ENCODE measurements at places on chromosomes 3 and 15. TPM values are rescaled to one million over a fixed set of nuclear protein-coding genes. Genes with fewer than 3 reads are reported as not detected.

Gene PATL2
- 1.2 TPM for polyA plus RNA-seq

Gene PLCL2
- 12.5 TPM for polyA plus RNA-seq

Gene AP3B2
- polyA plus RNA-seq, result 1.3 TPM

Gene SYNPR
- polyA plus RNA-seq, result 0.32 TPM

Gene FMN1
- polyA plus RNA-seq, result 3.0 TPM

Gene AMOTL2
- polyA plus RNA-seq, result 13.8 TPM

Gene TIMP4
- polyA plus RNA-seq, result 5.4 TPM
